Activated effector memory CD4-positive, alpha-beta T cell treated with anti-CD3 and anti-CD28 coated beads, Interleukin-2, amount 50 U/mL, for 16 hours (primary cell): ENCODE measurements at places on chromosomes 2 and 18.
A peak's percentile ranks its signal among the peaks of the same experiment; 100 is the strongest.

GRCh38 chr18:54641734-54642133 lies 50.7 kb downstream of the DYNAP start:
- DNase-seq = no peak

DNA sequence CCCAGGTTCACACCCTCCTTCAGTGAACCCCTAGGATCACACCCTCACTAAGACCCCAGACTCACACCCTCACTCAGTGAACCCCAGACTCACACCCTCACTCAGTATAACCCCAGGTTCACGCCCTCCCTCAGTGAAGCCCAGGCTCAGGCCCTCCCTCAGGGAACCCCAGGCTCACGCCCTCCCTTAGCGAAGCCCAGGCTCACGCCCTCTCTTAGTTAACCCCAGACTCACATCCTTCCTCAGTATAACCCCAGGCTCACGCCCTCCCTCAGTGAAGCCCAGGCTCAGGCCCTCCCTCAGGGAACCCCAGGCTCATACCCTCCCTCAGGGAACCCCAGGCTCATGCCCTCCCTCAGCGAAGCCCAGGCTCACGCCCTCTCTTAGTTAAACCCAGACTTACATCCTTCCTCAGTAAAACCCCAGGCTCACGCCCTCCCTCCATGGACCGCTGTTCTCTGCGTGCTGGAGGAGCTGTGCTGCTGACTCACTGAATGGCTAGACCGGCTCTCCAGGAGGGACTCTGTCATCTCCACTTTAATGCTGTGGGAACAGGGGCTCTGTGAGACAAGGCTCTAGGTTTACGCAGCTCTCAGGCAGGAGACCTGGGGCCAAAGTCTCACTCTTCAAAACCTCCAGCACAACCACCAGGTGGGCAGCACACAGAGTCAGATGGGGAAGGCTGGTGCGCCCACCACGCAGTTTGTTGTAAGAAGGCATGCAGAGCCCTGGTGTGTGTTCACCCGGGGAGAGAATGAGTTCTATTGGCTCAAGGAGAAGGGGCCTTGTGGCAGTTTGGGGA lies 506.9 kb upstream of the MYT1L start:
- DNase-seq = no peak

DNA sequence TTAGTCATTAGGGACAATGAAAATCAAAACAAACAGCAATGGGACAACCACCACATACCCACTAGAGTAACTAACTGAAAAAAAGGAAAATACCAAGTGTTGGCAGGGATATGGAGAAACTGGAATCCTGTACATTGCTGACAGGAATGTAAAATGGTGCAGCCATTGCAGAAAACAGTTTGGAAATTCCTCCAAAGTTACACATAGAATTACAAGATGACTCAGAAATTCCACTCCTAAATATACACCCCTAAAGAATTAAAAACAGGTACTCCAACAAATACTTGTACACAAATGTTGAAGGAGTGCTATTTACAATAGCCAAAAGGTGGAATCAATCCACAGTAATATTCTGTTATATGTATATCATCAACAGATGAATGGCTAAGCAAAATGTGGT lies 110.9 kb downstream of the ROCK1 start:
- DNase-seq = no peak

DNA sequence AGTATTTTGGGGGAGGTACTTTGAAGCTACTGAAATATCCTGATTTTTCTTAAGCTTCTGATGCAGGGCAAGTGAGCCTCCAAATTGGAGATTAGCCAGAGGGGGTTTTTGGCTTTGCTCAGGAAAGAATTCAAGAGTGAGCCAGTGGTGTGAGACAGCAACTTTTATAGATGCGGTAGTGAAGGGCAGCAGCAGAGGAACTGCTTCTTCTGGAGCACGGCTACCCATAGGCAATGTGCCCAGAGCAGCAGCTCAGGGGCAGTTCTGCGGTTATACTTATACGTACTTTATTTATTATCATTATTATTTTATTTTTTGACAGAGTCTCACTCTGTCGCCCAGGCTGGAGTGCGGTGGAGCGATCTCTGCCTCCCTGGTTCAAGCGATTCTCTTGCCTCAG lies 19.8 kb upstream of the NT5DC4 start:
- peak; percentile 6 for DNase-seq

GRCh38 chr18:13893418-13893760 lies 21.9 kb downstream of the MC2R start:
- no peak for DNase-seq
